ENCODE measurements at places on chromosomes 4 and X.

GRCh38 chr4:167359711-167360110, 125.4 kb upstream of the SPOCK3 start:
- no peak for DNase-seq

- no peak for DNase-seq
Measured at GRCh38 chrX:97479106-97479890, 595.6 kb downstream of the RPA4 start.

DNA sequence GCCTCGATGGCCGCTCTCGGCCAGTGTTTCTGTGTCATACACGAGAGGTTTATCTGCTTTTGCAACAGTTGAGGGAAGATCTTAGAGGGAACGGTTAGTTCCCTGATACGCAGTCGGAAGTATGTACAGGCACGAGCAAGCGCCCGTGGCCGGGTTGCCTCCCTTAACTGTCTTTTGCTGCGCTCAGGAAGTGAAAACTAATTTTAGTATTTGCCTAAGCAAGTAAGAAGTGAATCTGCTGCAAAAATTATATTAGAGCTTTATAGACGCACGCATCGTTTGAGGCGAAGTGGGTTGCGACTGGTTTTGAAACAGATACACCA, 695 bp downstream of the MTM1 start:
- no peak for DNase-seq

GRCh38 chrX:142084611-142085010, 120.5 kb downstream of the MAGEC2 start:
- no peak for DNase-seq

- no peak for DNase-seq
Measured at GRCh38 chrX:126994032-126994600, 174.6 kb downstream of the PRR32 start.

- DNase-seq: no peak
Measured at GRCh38 chr4:37157476-37158167, 86.9 kb upstream of the NWD2 start.

DNA sequence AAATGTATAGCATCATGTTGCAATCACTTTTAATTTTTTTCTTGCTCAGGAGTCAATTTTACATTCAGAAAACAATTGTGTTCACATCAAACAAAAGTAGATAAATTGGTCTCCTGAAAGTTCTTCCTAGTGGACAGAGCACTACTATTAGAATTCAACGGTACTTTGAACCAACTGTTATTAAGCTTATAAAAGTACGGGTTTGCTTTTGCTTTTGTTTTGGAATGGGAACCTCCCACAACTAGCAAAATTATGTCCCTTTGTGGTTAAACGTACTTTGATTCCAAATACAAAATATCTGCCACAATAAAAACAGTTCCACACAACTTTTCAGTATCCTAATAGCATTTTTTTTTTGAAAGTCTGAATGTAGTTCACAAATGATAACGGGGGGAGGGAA, 8.6 kb upstream of the MAPK10 start:
- DNase-seq: no peak

DNA sequence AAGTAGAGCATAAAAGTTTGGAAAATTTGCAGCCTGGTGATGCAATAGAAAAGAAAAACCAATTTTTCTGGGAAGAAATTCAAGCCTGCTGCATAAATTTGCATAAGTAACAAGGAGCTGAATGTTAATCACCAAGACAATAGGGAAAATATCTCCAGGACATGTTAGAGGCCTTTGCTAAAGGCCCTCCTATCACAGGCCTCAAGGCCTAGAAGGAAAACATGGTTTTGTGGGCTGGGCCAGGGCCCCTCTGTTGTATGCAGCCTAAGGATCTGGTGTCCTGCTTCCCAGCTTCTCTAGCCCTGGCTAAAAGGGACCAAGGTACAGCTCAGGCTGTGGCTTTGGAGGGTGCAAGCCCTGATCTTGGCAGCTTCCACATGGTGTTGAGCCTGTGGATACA, 6.2 kb upstream of the RTL3 start:
- DNase-seq: no peak

DNA sequence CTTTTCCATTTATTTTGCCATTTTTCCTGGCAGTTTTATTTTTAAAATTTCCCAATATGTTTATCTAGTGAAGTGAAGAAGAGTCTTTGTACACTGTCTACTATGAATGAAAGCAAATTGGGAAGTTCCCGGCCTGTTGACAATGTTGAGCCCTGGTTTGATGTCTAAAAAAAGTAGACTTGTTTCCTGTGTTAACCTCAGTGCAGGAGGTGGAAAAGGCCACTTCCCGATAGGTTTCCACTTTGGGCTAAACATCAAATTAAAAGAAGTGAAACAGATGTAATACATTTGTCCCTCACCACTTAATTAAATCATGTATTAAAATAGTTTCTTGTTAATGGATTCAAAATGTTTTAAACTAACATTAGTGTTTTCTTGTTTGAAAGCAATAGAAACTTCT, 30.0 kb downstream of the BBS12 start:
- no peak for DNase-seq

DNA sequence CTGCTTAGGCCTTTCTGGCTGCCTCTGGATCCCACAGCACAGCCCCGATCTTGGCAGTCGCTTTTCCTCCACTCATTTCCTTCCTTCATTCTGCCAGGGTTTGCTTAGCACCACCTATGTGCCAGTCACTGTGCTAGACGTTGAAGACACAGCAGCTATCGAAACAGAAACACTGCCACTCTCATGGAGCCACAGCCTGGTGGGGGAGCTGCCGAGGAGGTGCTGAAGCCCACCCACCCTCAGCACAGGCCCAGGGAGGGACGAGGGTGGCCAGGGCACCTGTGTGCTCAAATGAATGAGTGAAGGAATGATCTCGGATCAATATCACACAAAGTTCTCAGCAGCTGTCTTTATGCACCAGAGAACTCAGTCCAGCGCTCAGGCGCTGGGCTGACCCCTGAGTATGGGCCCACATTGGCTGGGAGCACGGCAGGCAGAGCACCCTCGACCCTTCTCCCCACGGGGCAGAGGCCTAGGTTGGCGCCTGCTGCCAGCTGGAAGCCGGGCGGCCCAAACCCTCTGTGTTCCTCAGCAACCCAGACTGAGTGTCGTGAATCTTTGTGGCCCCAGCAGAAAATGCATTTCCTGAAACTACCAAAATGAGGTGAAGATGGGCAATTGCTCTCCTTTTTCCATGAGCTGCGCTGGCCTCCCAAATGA, 108.9 kb downstream of the SORCS2 start:
- DNase-seq: no peak

DNA sequence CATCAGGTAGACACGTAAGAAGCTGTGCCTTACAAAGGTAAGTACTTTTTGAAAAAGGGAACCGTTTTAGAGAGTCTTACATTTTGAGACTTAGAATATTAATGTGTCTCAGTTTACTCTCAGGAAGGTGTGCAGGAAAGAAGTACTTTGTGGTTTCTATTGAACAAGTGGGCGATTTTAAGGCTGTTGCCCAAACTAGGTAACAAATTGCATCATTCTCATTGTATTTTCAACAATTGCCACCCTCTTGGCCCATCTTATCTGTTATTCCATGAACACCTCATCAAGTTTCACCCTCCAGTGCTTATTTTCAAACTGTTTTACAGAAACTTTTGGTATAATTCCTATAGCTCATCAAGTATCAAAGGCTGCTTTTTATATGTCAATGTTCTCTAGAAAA, 158.3 kb downstream of the SLC4A4 start:
- no peak for DNase-seq

- DNase-seq: no peak
Measured at GRCh38 chrX:7280520-7280919, 132.6 kb upstream of the PUDP start.

GRCh38 chrX:108138814-108139702, 47.5 kb downstream of the ATG4A start:
- DNase-seq: no peak

- no peak for DNase-seq
Measured at GRCh38 chr4:139389991-139390390, 63.9 kb upstream of the RAB33B start.

DNA sequence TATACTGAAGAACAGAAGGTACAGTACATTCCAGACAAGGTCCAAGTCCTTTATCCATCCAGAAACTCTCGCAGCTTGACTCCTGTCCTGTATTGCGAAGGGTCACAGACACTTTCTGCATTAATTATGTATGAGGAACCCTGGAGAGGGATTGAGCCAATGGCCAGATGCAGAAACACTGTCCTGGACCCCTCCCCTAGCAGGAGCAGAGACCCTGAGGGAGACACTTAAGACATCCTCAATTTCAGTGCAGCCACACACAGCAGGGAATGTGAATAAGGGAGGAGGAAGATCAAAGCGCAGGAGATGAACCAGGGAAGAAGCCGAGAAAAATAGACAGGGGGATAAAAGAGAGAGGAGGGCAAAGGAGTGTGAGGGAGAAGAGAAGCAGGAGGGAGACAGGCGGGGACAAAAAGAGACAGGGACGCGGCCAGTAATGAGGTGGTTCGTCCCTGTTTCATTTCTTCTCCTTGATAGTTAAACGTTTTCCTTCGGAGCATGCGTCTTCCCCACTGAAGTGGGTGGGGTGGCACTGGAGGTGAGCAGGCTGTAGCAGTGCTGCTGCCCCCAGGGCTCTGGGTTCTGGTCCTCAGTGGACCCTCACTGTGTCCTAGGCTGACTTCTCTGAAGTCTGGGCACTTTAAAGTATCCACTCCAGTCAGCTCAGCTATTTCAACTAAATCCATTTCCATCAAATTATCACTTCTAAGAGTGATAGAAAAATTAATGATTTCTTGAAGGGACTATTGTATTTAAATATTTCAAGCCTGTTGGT, 356.4 kb upstream of the NOCT start:
- DNase-seq: no peak

GRCh38 chrX:80879916-80880315, 70.2 kb upstream of the BRWD3 start:
- DNase-seq: no peak

- DNase-seq: no peak
Measured at GRCh38 chr4:14920759-14921320, 81.4 kb upstream of the CPEB2 start.

DNA sequence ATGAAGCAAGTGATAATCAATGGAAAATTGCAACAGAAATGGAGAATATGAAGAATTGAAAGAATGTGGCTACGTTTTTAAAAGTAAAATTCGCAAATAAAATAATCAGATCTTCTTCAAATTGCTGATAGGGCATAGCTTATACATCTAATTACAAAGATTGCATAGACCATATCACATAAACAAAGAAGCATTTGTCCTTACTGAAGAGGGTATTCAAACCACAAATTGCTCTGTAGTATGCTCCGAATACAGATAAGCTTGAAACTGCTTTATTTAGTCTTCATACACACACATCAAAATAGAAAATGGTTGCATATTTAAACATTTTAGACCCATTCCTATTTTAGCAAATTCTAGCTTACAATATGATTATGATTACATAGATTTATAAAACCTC, 206.7 kb upstream of the SLIT2 start:
- DNase-seq: no peak

GRCh38 chr4:165415910-165416309, 37.1 kb downstream of the CPE start:
- DNase-seq: no peak

GRCh38 chrX:103520386-103520785, 1.1 kb upstream of the RAB40A start:
- no peak for DNase-seq

- no peak for DNase-seq
Measured at GRCh38 chrX:74423289-74423998, 2.2 kb downstream of the SLC16A2 start.

- no peak for DNase-seq
Measured at GRCh38 chr4:128861856-128862518, 52.5 kb downstream of the JADE1 start.

Measured in stimulated activated CD4-positive, alpha-beta T cell treated with anti-CD3 and anti-CD28 coated beads, TNF-alpha, amount 100 ng/mL, for 1 hour (primary cell).